ENCODE measurements at places on chromosomes 5 and 9.

DNA sequence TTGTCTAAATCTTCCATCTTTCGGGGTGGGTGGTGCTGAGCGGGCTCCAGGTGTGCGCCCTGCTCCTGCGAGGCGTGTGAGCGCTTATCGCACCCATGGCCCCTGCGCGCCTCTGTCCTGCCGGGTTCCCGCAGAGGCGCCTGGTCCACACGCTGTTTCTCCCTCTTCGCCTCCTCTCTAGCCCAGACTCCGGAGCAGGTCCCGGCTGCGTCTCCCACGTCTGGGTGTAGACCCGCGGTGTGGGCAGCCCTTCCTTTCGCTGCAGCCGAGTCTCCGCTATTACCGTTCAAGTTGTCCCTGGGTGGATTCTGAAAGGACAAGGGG is 40.5 kb upstream of the PLEKHG4B start:
- DNase-seq = no peak

- DNase-seq = no peak
Observed at GRCh38 chr5:75601567-75601966, 9.7 kb upstream of the ANKDD1B start.

DNA sequence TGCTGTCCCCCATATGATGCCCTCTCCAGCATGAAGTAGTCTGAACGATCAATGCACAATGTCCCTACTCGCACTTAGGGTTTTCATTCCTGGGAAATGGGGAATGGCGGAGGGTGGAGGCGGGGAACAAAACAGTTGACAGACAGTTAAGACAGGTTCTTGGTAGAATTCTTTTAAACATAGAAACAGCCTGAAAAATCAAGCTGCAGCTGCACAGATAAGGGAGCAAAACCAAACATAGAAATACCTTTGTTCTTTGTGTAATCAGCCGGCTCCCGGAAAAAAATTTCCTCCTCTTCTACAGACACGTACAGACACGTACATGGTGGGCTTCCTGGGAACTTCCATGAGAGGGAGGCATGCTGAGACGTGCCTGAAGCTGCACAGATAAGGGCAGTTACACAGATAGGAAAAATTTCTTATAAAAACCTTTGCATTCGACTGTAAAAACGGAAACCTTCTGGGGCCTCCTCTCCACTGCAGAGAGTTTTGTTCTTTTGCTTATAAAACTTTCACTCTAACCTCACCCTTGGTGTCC is 662.4 kb upstream of the PTPRD start:
- DNase-seq = no peak

GRCh38 chr5:137743031-137743640 is 7.2 kb upstream of the KLHL3 start:
- peak; percentile 72 for DNase-seq

- DNase-seq = no peak
Observed at GRCh38 chr5:76245590-76245989, 157.5 kb upstream of the IQGAP2 start.

DNA sequence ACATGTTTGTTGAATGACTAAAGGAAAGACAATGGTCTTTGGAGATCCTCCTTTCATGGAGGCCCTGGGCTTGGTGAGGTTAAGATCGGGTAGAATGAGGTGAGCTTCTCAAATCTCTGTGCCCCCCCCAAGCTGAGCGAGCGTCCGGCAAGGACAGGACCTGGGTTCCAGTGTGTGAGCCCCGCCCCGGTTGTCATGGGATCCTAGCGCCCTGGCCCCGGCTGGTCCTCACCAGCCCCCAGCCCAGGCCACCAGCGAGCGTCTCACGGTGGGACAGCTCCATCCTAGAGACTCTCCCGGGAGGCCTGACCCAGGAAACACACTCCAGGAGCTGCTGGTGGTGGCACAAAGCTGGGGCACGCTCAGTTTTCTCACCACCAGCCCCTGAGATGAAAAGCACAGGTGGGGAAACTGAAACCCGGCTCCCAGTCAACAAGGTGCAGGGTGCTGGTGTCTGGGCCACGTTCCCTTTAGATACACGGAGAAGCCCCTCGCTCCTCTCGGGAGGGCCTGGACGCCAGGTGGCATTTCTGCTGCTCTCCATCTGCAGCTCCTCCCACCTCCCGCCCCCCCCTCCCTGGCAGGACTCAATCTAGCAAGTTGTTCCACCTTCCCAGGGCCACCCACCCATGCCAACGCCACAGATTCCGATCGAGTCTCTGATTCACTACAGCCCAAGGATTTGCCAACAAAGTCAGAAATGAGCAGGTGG is 131.3 kb upstream of the PPP1R26 start:
- no peak for DNase-seq

- peak; percentile 87 for DNase-seq
Observed at GRCh38 chr9:36151316-36152210, 15.0 kb downstream of the GLIPR2 start.

DNA sequence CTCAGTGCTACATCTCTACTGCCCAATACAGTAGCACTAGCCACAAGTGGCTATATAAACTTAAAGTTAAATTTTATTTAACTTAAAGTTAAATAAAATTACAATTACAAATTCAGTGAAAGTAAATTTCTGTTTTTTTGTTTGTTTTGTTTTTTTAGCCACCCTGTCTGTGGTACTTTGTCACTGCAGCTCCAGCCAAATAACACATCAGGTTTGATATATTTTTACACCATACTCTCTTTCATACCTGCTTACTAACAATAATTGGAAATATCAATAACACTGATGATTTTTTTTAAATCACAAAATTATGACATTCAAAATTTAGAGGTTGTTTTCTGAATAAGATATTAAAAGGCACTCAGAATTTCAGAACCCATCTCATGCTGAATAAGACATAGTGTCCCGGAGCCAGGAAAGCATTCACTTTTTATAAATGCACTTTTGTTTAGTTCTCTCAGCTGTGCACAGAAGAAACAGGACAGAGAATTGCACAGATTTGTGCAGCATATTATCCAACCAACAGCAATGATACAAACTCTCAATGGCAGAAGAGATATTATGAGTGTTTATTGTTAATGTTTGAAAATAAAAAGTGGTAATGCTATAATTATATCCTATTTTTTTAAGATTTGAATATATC is 92.6 kb downstream of the EDIL3 start:
- no peak for DNase-seq

DNA sequence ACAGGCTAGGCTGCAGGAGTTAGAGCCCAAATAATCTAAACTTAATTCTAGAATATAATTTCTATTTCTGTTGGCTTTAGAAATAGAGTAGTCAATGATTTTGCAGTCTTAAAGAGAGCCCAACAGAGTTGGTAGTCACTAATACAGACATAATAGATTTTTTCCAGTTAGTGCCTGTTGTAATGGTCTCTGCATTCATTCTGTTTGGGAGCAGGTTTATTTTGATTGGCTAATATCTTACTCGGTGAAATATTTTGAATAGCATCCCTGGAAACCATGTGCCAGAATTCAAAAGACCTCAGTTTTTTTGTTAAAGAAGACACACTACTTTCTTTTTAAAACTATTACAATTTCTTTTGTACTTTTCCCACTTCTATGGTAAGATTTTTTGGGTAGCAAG is 107.2 kb downstream of the RASGRF2 start:
- no peak for DNase-seq

GRCh38 chr5:175873088-175873454 is 1.7 kb downstream of the CPLX2 start:
- no peak for DNase-seq

- DNase-seq = no peak
Observed at GRCh38 chr5:32018476-32019436, 155.4 kb downstream of the GOLPH3 start.

DNA sequence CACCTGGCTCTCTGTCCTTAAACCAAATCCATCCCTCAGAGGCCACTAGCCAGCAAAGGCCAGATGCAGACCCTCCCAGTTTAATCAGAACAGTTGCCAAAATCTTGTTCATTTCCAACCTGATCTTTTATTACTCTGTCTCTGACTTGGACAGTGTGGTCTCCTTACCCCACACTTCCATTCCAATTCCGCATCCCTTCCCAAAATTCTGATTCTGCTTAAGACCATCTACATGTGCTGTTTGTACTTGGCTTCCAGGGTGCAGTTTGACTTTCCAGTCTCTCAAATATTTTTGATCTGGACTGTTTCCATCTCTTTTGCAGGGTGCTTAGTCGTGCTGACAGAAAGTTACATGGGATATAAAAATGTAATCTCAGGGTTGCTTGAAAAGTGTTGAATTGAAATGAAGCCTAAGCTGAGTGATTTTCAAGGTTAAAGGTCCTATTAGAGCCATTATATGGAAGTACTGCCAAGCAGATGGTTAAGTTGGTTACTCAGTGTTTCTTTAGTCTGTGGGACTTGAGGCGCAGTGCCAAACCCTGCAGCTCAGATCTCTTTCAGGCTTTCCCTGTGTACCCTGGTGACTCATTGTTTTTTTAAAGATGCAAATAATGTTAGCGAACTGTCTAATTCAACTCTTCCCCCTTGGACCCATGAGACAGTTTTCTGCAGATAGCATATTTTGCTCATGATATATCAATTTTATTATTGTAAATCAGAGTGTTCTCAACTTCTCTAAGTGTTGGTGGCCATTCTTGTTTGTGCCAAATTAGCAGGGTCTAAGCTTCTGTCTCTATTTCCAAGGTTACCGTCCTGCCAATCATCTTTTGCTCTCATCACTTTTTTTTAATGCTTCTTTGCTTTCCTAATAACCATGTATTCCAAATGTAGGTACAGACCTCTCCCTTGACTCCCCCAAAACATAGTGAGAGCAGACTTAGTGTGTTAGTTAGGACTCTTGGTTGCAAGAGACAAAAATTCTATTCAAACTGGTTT is 18.2 kb upstream of the DCP2 start:
- no peak for DNase-seq
